ENCODE measurements at places on chromosomes 1 and 21.
A peak's percentile ranks its signal among the peaks of the same experiment; 100 is the strongest.

GRCh38 chr1:169624912-169625311 is 5.0 kb downstream of the SELP start:
- DNase-seq = no peak

GRCh38 chr1:93990010-93990409 is 80.8 kb upstream of the GCLM start:
- DNase-seq = no peak

DNA sequence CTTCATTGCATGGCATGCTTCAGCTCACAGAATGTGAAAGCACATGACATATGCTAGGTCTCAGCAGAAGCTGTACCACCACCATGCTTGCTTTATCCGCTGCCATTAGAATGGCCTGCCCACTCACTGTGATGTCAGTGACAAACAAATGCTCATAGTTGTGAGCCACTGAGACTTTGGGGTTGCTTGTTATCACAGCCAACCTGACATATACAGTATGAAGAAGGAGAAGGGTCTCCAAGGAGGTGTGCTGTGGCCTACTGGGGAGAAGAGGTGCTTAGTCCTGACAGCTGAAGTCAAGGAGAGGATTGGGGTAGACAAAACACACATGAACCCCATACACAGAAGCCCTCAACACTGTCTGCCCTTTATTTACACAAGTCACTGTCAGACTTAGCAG is 19.5 kb upstream of the TENT5C start:
- DNase-seq = no peak

GRCh38 chr1:5308249-5308648 is 653.8 kb downstream of the AJAP1 start:
- no peak for DNase-seq

DNA sequence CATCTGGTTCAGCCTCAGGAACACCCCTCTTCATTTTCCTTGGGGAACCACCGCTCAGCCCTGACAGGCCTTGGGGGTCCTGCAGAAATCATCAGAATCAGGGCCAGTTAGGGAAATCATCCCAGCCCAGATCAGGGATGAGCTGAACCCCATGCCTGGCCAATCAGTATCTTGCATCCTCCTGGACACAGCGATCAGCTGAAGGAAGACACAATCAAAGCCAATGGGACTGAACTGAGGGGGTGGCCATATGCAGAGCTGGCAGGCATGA is 395.4 kb downstream of the MATN1 start:
- DNase-seq = no peak

GRCh38 chr1:232912845-232913580 is 37.4 kb upstream of the NTPCR start:
- DNase-seq = no peak

GRCh38 chr1:108012553-108012952 is 47.6 kb upstream of the VAV3 start:
- no peak for DNase-seq

- peak; percentile 80 for DNase-seq
These were observed 202.1 kb downstream of the NCAM2 start for GRCh38 chr21:21200103-21200938.

DNA sequence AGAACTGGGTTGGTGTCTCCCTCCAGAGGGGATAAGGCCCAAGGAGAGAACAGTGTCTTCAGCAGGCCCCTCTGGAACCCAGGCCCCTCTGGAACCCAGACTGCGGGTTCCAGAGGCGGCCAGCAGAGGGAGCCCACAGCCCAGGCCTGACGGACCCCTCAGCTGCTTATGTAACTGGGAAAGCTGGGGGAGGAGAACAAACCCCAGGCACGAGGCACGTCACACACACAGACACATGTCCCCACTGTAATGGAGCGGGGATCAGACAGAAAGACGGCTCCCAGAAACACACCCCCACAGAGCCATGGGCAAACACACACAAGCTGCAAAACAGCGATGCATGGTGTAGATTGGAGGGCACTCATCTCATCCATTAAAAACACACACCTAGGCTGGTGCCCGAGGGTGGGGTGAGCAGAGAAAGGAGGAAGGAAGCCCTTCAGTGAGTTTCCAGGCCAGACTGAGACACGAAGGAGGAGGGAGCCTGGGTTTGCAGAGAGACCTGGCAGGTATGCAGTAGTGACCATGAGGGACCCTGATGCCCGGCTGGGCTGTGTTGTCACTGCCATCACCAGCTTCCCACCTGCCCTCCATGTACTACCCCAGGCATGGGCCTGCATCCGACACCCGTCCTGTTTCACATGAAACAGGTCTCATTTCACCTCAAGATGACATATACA is 2.8 kb upstream of the IGSF8 start:
- DNase-seq = peak; percentile 75

DNA sequence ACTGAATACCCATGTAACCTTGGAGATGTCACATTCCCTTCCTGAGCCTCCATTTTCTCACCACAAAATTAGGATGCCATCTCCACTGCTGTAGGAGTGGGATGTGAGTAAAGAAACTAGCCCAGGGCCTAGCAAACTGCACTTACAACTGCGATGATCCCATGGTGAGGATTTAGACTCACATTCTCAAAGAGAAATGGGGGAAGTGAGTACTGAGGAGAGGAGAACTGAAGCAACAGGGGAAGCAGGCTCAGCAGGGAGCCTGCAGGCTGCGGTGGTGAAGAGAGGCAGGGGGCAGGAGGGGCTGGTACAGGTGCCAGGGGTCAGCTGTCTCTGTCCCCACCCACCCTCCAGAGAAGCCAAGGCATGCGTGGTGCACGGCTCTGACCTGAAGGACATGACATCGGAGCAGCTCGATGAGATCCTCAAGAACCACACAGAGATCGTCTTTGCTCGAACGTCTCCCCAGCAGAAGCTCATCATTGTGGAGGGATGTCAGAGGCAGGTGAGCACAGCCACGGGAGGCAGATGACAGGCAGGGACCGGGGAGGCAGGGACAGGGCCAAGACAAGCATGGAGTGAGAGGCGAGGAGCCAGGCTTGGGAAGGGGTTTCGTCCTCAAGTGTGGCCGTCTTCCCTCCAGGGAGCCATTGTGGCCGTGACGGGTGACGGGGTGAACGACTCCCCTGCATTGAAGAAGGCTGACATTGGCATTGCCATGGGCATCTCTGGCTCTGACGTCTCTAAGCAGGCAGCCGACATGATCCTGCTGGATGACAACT is 16.4 kb upstream of the ATP1A4 start:
- no peak for DNase-seq

GRCh38 chr1:5878971-5879370 is 113.3 kb downstream of the NPHP4 start:
- DNase-seq = no peak

GRCh38 chr1:164922585-164922984 is 363.6 kb downstream of the PBX1 start:
- no peak for DNase-seq

GRCh38 chr1:156856282-156856785 is 2.6 kb downstream of the INSRR start:
- DNase-seq = no peak

GRCh38 chr1:229454056-229454455 is 20.2 kb upstream of the ACTA1 start:
- no peak for DNase-seq

GRCh38 chr1:20183616-20184271 is 2.2 kb upstream of the UBXN10 start:
- no peak for DNase-seq

DNA sequence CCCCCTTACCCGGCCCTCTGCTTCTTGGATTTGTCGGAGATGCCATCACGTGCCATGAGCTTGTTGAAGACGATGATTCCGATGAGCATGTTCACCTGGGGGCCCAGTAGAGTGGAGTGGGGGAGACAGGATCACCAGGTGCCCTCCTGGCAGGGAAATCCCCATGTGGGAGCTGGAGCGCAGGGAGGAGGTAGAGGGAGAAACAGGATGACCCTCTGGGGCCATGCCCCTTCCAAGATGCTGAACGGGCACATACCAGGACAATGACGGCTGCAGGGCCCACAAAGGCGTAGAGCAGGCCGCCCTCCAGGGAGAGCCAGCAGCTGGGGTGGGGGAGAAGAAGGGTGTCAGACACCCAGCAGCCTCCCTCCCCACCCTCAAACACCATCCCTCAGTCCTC is 28.6 kb downstream of the ADGRB2 start:
- DNase-seq = no peak

DNA sequence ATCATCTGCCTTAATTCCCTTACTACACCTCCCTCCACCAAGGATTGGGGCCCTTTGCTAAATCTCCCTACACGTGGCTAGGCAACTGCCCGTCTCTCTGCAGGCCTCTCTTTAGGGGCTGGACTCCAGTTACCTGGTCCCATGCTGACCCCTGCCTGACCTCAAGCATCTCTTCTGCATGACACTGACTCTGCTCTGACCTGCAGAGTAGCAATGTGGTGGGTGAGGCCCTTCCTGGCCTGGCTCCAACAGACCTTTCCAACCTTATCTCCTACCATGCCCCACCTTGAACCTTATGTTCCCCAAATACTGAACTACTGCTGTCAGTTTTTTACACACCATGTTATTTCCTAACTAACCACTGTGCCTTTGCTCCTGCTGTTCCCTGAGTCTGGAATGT is 45.9 kb upstream of the EPS15 start:
- no peak for DNase-seq

DNA sequence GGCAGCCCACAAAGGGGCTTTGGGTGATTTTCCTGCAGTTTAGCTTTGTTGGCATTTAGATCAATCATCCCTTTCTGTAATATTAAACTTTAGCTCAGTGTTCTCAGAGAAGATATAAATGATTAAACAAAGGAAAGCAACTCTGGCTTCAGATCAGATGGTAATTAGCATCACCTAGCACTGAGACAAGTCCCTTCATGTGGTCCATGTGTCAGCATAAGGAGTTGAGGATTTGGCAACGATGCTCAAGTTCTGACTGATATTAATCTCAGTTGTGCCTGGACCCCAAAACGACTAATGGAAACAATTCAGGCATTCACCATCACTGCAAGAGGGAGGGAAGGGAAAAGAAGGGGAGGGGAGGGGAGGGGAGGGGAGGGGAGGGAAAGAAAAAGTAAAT is 60.4 kb downstream of the SEC16B start:
- DNase-seq = no peak

DNA sequence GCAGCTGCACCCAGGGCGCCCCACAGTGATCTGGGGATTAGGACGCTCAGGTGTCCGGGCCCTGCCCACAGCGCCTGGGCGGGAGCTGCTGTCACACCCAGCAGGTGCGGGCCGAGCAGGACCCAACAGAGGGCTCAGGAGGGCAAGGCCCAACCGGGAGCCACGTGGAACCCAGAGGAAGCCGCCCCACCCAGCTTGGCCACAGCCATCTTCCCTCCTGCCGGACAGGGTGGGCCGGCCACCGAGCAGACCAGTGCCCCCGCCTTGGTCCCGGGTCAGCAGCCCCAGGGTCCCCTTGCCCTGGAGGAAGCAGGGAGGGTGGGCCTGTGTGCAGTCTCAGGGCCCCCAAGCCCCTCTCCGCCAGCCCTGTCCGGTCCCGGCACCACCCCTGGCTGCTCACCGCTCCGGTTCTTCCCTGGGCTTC is 6.3 kb upstream of the TTLL10 start:
- DNase-seq = no peak

DNA sequence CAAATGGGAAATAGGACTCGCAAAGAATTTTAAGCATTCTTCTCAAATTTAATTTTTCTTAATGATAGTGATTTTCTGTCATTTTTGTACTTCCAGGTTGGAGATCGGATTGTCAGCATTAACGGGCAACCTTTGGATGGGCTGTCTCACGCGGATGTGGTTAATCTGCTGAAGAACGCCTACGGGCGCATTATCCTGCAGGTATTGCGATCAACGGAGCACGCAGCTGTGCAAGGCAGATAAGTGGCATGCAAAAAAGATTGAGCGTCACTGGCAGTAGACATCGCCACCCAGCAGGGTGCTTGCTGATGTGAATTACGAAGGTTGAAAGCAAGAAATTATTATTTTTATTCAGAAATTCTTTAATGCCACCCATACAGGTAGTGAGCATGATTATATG is 65.9 kb upstream of the L1TD1 start:
- no peak for DNase-seq

- DNase-seq = no peak
These were observed 206.0 kb upstream of the USP24 start for GRCh38 chr1:55420929-55421716.

- no peak for DNase-seq
These were observed 2.4 kb upstream of the CTTNBP2NL start for GRCh38 chr1:112393631-112393974.

DNA sequence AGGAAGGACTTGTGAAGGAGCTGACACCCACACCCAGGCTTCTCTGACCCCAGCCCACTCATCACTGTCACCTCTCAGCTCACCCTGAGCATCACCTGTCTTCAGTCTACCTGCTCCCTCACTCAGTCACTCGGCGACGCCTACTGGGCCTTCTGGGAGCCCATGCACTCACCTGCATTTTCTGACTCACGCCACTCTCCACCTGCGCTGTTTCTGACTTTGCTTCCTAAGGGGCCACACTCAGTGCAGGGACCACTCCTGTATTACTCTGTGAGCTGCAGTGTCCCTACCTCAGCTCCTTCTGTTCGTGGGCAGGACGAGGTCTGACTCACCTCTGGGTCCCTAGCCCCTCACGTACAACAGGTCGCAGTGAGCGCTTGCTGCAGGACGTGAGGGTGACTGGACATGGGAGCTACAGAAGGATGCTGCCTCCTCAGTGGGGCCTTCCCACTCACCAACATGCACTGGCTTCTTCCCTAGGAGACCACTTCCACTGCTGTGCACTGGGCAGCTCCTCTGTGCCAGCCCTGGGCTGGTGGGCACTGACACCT is 102.3 kb downstream of the GLIS1 start:
- no peak for DNase-seq

- no peak for DNase-seq
These were observed 93.8 kb upstream of the TMPRSS2 start for GRCh38 chr21:41601573-41602368.

DNA sequence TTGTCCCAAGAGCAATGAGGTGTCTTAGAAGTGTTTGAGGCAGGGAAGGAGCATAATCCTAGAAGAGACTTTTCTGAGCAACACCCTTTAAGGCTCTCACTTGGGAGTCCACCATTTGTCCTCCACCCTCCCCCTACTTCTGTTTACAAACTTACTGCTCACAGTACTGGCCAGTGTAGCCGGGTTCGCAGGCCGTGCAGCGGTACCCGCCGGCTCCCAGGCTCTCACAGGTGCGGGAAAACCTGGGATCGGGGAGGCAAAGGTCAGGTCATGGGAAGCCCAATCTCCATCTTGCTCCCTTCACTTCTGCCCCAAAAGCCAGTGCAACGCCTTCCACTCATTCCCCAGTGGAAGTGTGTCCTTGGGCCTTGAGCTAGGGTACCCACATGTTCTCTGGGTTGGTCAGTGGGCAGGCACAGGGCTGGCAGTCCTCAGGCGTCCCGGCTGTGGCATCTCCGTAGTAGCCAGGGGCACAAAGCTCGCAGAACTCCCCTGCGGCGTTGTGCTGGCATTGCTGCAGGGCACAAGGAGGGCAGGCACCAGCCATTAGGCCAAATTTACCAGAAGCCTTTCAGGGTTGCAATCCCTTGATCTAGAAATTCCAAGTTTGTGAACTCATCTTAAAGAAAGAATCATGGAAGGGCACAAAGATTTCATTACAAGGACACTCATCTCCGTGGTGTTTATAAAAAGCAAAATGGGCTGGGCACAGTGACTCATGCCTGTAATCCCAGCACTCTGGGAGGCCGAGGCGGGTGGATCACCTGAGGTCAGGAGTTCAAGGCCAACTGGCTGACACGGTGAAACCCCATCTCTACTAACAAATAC is 49.8 kb downstream of the LDLRAD2 start:
- DNase-seq = no peak

All from SK-MEL-5 (cell line).